CD4-positive, alpha-beta T cell (primary cell): ENCODE measurements at places on chromosomes 16 and 17. TPM values are rescaled to one million over a fixed set of nuclear protein-coding genes. Genes with fewer than 3 reads are reported as not detected.

DNA sequence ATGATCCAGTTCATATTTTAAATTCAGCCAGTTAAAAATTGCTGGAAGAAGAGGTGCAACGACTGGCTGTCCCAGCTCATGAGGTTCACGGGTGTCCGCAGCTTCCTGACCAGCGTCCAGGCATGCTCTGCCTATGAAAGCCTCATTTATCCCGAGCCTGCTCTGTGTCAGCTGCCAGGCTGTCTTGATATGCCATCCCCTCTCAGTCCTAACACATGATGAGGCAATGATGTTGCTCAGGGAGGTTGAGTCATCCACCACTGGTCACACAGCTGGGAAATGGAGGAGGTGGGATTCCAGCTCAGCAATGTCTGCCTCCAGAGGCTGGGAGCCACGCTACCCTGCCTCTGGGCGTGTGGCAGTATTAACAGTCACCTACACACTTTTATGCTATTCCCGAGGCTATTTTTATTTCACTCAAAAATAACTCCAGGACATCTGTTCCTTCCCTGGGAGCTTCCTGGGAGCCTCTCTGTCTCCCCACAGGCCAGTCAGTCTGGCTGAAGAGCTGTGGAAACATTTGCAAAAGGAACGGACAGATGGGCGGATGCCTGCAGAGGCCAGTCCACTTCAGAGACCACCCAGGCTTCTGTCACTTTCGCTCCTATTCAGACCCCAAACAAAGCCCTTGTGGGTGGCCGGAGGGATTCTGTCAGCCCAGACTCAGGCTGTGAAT, 22.5 kb downstream of the RAB11FIP4 start:
- DNase-seq, result no peak

- DNase-seq, result no peak
Measured at GRCh38 chr17:17843096-17843495, 6.3 kb upstream of the SREBF1 start.

DNA sequence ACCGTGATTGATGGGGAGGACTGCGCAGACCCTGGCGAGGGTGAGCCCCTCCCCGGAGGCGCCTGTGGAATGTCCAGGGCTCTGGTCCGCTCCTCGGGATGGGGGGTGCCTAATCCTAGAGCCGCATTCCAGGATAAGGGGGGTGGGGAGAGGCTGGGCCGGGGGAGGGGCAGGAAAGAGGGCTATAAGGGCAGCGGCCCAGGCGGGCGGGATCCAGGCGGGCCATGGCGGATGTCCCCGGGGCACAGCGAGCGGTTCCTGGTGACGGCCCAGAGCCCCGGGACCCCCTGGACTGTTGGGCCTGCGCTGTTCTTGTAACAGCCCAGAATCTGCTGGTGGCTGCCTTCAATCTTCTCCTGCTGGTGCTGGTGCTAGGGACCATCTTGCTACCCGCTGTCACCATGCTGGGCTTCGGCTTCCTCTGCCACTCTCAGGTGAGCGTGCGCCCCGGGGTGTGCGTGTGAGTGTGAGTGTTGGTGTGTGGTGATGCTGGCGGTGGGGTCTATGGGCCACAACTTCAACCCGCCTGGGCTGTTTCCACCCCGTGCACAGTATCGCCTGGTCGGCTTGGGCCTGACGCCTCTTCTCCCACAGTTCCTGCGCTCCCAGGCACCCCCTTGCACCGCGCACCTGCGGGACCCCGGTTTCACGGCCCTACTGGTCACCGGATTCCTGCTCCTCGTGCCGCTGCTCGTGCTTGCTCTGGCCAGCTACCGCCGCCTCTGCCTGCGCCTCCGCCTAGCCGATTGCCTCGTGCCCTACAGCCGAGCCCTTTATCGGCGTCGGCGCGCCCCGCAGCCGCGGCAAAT, at the start of gene TMEM88:
Gene TMEM88 (plus strand): TSS at position 216 of the 809 bp plus-strand sequence. CDS start 9 bp downstream, at position 225.
- DNase-seq, result no peak

CETP gene
- not detected for total RNA-seq

GRCh38 chr17:82076018-82076784, 10.6 kb upstream of the DUS1L start:
- DNase-seq, result no peak

GDPD1 gene
- total RNA-seq, result 2.0 TPM

DNA sequence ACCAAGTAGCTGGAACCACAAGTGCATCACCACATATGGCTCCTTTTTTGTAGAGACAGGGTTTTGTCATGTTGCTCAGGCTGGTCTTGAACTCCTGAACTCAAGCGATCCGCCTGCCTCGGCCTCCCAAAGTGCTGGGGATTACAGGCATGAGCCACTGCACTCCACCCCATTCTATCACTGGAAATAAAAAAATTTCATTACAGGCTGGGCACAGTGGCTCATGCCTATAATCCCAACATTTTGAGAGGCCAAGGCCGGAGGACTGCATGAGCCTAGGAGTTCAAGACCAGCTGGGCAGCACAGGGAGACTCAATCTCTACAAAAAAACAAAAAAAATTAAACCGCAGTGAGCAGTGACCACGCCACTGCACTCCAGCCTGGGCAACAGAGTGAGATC, 60.1 kb downstream of the BRIP1 start:
- no peak for DNase-seq

DNA sequence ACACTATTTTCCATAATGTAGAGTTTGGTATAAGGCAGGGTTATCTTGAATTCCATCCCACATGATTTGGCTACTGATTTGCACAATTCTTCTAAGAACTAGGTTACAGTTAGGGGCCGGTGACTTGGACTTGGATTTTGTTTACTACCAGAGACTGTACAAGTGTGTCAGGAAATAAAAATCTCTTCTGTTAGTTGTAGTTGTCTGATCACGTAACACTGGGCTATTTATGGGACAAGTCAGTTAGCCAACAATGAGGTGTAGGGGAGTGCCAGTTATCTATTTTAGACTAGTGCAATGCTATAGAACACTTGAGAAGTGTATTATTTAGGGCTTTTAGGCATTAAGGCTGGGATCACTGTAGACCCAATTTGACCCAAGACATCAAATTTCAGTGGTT, 39.7 kb upstream of the GHDC start:
- no peak for DNase-seq

GRCh38 chr16:63323055-63323454, 1286.8 kb upstream of the CDH8 start:
- no peak for DNase-seq

PMP22 gene
- total RNA-seq, result not detected

C17orf100 gene
- 0.70 TPM for total RNA-seq

GRCh38 chr16:15617901-15618300, 25.1 kb downstream of the MARF1 start:
- DNase-seq, result no peak

DNA sequence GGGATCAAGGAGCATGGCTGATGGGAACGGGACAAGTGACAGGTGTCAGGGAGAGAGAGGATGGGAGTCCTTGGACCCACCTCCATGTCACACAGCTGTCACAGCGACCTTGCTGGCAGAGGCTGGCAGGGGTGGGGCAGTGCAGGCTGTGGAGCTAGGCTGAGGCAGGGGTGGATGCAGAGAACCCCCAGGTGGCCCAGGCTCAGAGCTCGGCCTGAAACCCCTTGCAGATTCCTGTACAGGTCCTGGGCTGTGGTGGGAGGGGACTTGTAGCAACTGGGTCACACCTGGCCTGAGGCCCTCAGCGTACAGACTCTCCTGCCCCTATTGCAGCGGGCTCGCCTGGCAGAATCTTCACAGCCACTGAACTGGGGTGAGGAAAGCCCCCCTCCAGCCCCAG, 174.1 kb downstream of the NTN1 start:
- no peak for DNase-seq

DNA sequence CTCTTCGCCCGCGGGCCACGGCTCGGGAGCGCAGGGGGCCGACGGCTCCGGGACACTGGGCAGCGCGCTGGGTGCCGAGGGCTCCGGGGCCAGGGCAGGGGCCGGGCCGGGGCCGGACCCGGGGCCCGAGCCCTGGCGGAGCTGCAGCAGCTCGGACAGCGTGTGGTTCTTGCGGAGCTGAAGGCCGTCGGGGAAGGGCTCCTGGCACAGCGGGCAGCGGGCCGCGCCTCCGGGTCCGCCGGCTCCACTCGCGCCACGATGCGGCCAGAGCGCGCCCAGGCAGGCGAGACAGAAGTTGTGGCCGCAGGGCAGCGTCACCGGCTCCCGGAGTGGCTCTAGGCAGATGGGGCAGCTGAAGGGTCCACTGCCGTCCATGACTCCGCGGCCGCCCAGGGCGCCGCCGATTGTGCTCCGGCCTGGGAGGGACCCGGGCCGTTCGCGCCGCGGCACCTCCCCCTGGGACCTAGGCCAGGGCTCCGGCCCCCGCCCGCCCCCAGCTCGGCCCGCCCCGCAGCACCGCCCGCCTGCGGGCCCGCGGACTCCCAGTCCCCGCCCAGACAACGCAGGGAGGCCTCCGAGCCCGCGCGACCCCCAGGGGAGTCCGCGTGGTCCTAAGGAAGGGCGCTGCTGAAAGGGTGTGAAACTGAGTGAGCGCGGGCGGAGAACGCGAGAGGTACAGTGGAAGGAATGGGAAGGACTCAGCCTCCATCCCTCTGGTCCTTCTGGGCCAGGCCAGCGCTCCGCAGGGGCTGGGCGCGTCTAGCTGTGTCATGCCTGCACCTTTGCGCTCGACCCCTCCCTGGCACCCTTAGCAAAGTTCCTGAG, at the start of gene TRIM47:
Gene TRIM47 (minus strand): TSS at position 408 of the 825 bp plus-strand sequence. CDS start 33 bp downstream, at position 375.
- no peak for DNase-seq
